ELF-1 (cell line): ENCODE measurements at places on chromosomes 5 and 9.

DNA sequence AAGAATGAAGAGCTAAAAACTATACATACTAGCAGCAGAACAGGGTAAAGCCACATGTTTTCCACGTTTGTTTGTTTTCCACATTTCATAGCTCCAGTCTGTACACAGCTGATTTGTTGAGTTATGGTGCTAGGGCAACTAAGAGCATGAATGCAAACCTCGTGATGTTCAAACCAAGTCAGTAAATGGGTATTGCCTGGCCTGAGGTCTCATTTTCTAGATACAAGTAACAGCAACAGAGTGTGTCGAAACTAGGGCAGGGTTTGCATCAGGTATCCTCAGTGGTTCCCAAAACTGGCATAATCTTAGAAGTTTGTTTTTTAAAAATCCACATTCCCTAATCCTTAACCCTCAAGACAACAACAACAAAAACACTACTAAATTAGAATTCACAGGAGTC lies 89.3 kb downstream of the CEMIP2 start:
- no peak for DNase-seq

GRCh38 chr9:75071530-75072122 lies 16.3 kb downstream of the NMRK1 start:
- no peak for DNase-seq

DNA sequence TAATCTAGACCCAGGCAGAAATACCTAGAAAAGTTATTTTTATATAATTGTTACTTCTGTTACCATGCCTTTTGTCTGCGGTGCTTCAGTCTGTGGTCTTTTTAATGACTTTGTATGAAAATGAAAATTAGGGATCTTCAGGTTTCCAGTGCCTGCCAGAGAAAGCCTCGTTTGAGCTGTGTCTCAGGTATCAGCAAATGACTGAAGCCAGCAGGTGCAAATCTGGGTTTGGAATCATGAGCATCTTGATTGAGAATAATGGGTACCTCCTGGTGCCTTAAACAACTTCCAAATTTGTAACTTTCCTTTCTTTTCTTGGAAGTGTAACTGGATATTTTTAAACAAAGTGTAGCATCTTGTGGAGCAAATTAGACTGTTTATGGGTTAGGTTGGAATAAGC lies 4.3 kb downstream of the ZBTB34 start:
- no peak for DNase-seq

GRCh38 chr9:18379073-18379811 lies 94.7 kb upstream of the ADAMTSL1 start:
- peak; percentile 4 for DNase-seq

DNA sequence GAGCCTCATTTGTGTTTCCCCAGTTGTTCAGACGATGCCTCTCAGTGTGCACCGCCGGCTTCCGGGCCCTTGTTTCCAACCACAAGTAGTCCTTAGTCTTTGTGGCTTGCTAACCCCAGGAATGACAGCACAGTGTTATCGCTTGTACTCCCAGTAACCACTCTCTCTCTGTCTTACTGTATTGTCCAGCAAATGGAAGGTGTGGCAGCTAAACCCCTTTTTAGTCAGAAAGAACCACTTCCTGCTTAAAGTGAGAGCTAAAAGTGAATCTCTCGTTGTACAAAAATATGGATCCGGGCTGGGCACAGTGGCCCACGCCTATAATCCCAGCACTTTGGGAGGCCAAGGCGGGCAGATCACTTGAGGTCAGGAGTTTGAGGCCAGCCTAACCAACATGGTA lies 61.3 kb downstream of the ENC1 start:
- DNase-seq, result no peak

DNA sequence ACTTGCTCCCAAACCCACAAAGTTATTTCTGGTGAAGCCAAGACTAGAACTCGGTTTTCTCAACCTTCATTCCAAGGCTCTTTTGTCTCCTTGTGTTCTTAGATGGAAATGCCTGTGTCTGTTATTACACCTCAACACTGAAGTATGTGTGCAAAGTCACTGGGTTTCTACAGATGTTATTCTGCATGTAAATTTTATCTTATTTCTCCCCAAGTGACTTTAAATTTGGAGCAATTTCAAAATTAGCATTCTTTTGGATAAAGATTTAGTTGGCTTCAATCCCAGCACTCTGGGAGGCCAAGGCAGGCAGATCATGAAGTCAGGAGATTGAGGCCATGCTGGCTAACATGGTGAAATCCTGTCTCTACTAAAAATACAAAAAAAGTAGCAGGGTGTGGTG lies 104.4 kb upstream of the GNA14 start:
- no peak for DNase-seq

- DNase-seq, result no peak
Observed at GRCh38 chr5:118863345-118863744, 125.0 kb downstream of the DTWD2 start.

DNA sequence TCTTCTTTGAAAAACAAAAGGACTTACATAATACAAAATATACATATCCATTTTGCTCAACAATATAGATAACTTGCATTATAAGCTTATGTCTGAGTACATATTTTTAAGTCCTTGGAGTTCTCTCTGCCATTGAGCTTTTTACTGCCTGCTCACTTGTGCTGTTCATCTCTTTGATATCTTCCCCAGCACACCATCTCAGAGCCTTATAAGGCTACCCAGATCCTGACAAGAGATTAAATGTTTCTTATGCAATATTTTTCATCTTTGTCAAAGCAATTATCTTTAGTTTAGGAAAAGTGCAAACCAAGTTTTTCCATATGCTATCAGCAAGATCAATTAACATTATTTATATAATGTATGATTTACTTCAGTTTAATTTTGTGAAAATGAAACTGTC lies 60.7 kb upstream of the ITGA1 start:
- no peak for DNase-seq

GRCh38 chr5:141223112-141223783 lies at the start of gene PCDHB14:
Gene PCDHB14 (plus strand): TSS chr5:141223343. CDS start chr5:141223506, 163 bp downstream.
- DNase-seq, result peak; percentile 46

- peak; percentile 74 for DNase-seq
Observed at GRCh38 chr5:150523472-150524350, 15.8 kb downstream of the NDST1 start.

GRCh38 chr5:156693113-156693512 lies 157.0 kb upstream of the PPP1R2B start:
- DNase-seq, result no peak

GRCh38 chr9:110021891-110022290 lies 186.1 kb downstream of the C9orf152 start:
- DNase-seq, result no peak

DNA sequence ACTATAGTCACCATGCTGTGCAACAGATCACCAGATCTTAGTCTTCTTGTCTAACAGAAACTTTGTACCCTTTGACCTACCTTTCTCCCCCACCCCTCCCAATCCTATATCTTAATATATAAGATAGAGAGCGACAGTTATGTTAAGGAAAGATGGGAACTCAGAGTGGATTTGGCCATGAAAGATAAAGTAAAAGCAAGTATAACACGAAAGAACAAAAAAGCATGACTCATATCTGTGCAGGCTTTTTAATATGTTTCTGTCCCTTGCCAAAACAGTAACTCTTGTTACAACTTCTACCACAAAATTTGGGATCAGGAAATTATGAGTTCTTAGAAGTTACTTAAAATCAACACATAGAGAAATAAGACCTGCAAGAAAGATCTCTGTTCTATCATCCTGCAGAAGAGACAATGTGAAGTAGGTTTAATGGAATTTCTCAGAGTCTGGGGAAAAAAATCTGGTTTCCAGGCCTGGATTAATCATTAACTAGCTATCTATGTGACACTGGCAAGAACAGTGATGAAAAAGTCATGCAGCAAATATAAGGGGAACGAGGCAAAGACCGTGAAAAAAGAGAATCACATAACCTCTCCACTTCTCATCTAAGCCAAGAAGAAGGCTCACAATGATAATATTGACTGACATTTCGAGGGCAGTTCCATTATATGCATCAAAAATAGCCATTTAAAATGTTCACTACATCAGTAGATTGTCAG lies 18.6 kb downstream of the BAAT start:
- DNase-seq, result no peak

DNA sequence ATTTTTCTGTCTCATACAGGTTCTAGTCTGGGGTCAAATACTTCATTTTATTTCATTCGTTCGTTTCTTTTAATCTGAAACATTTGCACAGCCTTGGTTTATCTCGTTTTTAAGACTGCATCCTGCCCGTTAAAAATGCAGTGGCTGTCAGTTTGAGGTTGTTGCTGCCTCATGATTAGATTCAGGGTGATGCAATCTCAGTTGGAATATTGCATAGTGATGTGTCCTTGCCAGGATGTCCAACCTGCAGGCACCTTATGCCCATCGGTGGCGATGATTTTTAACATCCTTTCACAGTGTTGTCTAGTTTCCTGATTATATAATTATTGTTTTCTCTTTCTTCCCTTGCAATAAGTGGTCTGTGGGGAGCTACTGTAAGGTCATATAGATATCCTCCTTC lies 45.1 kb downstream of the SH3GL2 start:
- DNase-seq, result no peak

GRCh38 chr5:137195483-137195882 lies 303.6 kb downstream of the SPOCK1 start:
- DNase-seq, result no peak

DNA sequence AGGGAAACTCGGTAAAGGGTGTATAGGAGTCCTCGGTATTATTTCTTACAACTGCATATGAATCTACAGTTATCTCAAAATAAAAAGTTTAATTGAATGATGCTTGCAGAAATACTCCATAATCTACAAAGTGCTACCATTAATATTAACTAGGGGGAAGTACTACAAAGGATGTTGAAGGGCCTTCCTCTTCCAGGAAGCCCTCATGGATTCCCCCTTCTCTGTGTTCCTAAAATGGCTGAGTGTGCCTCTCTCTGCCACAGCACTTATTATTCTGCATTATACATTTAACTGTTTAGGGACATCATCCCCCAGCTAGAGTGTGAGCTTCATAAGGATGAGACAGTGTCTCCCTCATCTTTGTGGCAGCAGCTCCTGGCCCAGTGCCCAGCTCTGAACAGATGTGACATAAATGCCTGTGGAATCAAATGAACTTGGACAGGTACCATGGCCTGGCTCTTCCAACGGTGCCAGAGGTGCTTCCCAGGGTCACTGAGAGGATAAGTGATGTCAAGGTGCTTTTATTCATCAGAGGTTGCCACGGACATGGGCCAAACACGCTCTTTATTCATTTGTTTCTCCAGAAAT lies 99.5 kb downstream of the PAX5 start:
- DNase-seq, result no peak

DNA sequence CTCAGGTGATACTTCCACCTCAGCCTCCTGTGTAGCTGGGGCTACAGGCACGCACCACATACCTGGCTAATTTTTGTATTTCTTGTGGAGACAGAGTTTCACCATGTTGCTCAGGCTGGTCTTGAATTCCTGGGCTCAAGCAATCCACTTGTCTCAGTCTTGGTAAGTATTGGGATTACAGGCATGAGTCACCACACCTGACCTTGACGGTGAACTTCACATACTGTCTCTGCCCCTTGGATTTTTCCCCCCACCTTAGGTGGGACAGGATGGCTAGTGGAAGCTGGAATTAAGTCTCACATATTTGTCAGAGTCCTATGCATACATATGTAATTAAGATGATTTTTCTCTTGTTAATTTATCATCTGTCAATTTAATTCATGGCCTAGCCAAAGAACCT lies 20.9 kb upstream of the RFK start:
- no peak for DNase-seq

DNA sequence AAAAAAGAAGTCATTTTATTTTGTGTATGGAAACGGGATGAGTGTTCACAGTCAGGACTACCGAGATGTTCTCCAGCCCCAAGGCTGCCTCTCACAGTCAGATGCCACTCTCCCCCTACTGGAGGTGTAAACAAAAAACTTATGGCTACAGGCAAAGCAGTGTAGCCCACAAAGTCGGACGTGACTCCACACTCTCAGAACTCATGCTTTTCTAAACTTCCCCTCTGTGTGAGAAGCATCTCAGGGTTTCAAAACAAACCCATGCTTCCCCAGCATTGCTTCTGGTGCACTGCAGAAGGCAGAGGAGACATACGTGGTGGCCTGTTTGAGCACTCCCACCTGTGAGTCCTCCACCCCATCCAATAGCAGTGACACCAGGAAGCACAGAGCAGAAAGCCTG lies 580.3 kb downstream of the BNC2 start:
- no peak for DNase-seq

- DNase-seq, result no peak
Observed at GRCh38 chr9:126509718-126510117, 104.0 kb upstream of the LMX1B start.

GRCh38 chr5:181129601-181130000 lies 1.4 kb downstream of the OR2V1 start:
- no peak for DNase-seq

DNA sequence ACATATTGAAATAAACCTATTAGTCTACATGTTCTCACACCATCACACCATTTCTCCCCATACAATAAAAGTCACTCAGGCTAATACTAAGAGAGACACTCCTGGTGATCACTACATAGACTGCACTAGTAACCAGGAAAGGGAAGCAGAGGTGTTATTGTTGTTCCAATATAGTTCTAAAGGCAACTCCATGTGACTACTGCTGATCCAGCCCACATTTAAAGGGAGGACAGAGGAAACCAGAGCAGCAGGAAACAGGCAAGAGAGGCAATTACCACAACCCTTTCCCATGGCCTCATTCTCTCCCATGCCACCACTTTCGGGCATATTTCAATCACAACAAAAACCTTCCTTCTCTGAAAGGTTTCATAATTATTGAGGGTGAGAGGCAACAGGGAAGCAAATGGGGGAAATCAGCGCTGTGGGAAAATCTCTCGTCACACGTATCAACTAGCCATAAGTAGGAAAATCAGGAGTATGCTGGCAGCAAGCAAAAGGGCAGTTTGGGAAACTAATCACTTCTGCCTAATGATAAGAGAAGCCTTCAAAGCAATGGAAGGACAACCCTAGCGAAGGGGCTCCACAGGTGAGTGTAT lies 1.8 kb downstream of the UBAP2 start:
- DNase-seq, result peak; percentile 24

DNA sequence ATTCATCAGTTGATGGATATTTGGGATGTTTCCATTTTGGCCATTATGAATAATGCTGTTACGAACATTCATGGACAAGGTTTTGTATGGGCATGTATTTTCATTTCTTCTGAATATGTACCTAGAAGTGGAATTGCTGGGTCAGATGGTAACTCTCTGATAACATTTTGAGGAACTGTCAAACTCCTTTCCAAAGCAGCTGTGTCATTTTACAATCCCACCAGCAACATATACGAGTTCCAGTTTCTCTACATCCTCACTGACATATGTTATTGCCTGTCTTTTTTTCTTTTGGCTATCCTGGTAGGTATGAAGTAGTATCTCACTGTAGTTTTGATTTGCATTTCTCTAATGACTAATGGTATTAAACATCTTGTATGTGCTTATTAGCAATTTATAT lies 86.7 kb downstream of the PRKACG start:
- DNase-seq, result no peak

- no peak for DNase-seq
Observed at GRCh38 chr9:101307051-101307450, 77.8 kb downstream of the BAAT start.

- DNase-seq, result no peak
Observed at GRCh38 chr5:155052532-155052931, 39.0 kb downstream of the KIF4B start.

DNA sequence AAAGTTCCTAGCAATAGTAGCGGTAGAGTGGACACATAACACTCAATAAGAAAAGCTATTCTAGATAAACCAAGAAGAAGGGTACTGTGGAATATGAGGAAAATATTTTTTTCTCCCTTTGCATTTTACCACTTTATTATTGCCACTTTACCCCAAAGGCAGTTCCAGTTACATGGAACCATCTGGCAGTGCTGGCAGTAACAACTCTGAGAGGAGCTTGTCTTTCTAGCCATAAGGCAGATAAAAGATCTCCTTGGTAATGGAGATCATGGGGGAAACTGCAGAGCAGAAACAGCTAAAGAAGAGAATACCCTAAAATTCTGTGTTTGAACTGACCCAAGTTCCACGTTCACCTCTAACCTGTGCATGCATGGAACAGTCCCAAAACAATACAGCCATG lies 38.5 kb downstream of the UBTD2 start:
- DNase-seq, result no peak
